Epithelial cell of umbilical artery (primary cell): ENCODE measurements at places on chromosomes 7 and 10. TPM values are rescaled to one million over a fixed set of nuclear protein-coding genes. Genes with fewer than 3 reads are reported as not detected.

FKBP6 gene
- not detected in 2 replicates for total RNA-seq

SEMA3C gene
- 2.6 and 5.9 TPM in 2 replicates for total RNA-seq

IFIT1 gene
- total RNA-seq, result 6.5 and 164 TPM in 2 replicates

MLXIPL gene
- not detected in 2 replicates for total RNA-seq

PTF1A gene
- total RNA-seq, result not detected in 2 replicates

PRF1 gene
- total RNA-seq, result not detected in 2 replicates

C10orf143 gene
- 0.65 and 0.91 TPM in 2 replicates for total RNA-seq

PIK3CG gene
- 2.9 and 6.7 TPM in 2 replicates for total RNA-seq

TRIM73 gene
- 0.32 and 0.91 TPM in 2 replicates for total RNA-seq

SHLD2 gene
- 22.4 and 35.1 TPM in 2 replicates for total RNA-seq

NPC1L1 gene
- not detected in 2 replicates for total RNA-seq

PTN gene
- total RNA-seq, result 0.32 and 0.91 TPM in 2 replicates

HOXA10 gene
- total RNA-seq, result 17.9 and 20.1 TPM in 2 replicates

HOXA1 gene
- total RNA-seq, result 0.30 and 0.32 TPM in 2 replicates

FAM241B gene
- total RNA-seq, result 0.32 TPM in 1 of 2 replicates, not detected in the other
